Skeletal muscle cell (primary cell): ENCODE measurements at places on chromosomes 6 and 20.
A peak's percentile ranks its signal among the peaks of the same experiment; 100 is the strongest.

- no peak for DNase-seq
These were observed 89.6 kb upstream of the HMGCLL1 start for GRCh38 chr6:55668591-55668990.

- no peak for DNase-seq
These were observed 48.9 kb upstream of the NELFCD start for GRCh38 chr20:58932170-58932569.

GRCh38 chr6:3022765-3023662, 23.3 kb downstream of the NQO2 start:
- DNase-seq: no peak

DNA sequence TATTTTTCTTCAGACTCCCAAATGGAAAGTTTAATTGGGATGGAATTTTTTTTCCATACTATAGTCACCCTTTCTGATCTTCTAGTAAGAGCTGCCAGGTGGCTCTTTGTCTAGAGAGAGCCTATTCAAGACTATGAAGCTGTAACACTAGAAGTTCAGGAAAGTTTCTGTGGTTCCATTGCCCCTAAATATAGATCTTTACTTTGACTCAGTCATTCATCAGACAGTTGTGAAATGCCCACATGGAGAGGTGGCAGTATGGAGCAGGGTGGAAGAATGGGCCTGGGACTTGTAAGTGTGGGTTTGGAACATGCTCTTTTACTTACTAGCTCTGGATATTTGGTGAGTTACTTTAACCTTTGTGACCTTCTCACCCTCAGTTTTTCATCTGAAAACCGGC, 87.8 kb downstream of the CTNNBL1 start:
- no peak for DNase-seq

DNA sequence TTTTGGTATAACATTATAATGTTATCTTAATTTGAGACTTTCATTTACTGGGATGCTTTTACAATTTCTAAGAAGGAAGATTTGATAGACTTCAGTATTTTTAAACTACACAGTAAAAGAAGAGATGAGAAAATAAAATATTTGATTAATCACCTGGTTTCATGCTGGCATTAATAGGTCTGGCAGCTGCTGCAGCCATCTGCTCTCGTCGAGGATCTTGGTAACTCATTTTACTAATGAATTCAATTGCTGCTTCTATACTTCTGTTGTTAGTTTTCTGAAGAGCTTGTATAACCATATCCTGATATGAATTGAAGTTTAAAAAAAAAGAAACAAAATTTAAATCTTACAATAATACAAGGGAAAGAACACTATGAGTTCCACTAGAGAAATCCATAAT, 23.0 kb downstream of the LATS1 start:
- no peak for DNase-seq

DNA sequence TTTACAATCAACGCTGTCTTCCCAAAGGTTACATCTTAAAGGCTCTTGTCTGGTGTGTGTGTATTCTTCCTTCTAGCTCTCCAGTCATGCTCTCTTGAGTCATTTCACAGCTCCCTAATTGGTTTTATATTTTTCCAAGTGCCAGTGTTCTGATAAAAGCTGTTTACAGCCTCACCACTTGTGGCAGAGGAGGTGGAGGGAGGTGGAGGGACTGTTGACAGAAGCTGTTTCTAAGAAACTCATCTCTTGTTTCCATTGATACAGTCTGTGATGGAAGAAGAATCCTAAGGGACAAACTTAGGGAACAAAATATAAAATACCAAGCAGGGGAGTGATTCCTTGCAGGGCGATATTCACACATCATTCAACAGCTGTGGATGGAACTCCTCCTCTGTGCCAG, 64.0 kb downstream of the QRSL1 start:
- DNase-seq: no peak

- no peak for DNase-seq
These were observed 579.0 kb upstream of the FLRT3 start for GRCh38 chr20:14916360-14916920.

- DNase-seq: peak; percentile 54
These were observed 57.6 kb upstream of the HMGCLL1 start for GRCh38 chr6:55636406-55637102.

DNA sequence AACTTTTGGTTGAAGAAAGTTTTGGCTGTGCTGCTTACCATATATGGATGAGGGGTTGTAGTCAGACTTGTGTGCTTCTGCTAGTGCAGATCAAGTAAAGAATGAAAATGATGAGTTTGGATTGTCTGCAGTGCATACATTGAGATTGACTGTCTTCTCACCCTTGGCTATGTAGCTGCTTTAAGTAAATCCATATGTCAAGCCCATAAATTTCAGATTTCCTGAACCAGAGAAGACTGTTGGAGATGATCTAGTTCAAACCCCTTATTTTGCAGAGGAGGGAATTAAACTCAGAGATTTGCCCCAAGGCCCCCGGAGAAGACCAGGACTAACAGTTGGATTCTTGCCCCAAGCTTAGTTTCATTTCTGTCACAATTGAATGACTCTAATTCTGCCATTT, 67.2 kb downstream of the PKIB start:
- no peak for DNase-seq

DNA sequence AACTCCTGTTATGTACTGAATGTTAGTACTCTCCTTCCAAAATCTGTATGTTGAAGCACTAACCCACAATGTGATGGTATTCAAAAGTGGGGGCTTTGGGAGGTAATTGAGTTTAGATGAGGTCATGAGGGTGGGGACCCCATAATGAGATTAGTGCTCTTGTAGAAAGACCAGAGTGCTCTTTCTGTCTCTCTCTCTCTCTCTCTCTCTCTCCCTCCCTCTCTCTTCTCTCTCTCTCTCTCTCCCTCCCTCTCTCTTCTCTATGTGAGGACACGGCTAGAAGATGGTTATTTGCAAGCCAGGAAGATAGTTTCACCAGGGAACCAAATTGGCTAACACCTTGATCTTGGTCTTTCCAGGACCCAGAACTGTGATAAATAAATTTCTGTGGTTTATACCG, 107.4 kb downstream of the TBX18 start:
- no peak for DNase-seq

DNA sequence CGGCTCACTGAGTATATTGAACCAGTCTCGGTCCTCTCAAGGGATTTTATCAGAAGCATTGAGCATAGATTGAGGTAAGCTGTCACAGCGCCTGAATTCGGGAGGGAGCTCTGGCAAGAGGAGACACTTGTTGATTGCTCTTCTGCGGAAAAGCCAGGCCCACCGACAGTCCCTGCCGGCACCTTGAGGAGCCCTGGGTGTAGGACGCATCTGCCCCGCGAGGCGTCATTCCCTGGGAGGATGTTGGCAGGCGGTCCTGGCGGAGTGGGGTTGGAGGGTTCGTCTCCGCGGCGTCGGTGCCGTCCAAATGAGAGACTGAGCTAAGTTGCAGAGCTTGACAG, 843 bp downstream of the FBXO9 start:
- DNase-seq: no peak

DNA sequence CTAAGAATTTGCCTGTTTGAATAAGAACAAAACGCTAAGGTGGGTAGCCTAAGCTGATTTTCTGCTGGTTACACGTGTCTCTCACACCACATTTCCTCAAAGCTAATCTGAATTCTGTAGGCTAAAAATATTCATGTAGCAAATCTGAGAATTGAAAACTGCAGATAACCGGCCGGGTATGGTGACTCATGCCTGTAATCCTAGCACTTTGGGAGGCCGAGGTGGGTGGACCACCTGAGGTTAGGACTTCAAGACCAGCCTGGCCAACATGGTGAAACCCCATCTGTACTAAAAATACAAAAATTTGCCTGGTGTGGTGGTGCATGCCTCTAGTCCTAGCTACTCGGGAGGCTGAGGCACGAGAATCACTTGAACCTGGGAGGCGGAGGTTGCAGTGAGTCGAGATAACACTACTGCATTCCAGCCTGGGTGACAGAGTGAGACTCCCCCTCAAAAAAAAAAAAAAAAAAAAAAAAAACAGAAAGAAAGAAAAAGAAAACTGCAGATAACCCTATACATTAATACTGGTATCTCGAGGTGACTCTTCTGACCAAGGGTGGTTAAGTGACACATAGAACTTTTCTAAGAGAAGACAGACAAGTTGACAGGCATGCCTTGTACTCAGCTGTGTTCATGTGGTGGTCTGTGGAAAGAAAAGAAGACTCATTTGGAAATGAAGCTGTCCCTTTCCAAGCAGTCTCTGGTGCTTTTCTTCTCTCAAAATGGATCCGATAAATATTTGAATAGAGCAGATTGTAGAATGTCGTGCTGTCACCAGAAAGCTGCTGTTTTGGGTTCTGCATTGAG, 24.7 kb upstream of the ASXL1 start:
- DNase-seq: no peak

DNA sequence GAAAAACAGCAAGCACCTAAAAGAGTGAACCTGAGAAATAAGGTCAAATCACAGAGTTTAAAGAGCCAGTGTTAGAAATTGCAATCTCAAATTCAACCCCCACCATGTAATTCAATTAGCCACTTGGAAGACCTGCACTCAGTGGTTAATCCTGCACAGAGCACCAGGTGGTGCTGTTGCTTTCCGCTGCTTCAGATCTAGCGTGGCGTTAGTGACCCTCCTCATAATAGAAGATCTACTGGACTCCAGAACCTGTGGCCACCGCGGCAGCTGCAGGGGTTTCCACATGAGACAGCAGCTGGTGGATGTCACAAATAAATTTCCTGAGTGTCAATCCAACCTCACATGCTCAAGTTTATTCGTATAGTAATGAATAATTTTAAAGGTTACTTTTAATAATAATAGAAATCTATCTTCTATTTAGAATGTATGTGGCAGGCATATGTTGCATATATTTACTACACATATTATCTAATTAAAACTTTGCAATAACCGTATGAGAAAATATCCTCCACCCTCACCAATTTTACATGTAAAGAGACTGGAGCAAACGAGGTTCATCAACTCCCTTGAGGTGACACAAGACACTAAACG, 84.4 kb downstream of the SYNE1 start:
- peak; percentile 36 for DNase-seq

DNA sequence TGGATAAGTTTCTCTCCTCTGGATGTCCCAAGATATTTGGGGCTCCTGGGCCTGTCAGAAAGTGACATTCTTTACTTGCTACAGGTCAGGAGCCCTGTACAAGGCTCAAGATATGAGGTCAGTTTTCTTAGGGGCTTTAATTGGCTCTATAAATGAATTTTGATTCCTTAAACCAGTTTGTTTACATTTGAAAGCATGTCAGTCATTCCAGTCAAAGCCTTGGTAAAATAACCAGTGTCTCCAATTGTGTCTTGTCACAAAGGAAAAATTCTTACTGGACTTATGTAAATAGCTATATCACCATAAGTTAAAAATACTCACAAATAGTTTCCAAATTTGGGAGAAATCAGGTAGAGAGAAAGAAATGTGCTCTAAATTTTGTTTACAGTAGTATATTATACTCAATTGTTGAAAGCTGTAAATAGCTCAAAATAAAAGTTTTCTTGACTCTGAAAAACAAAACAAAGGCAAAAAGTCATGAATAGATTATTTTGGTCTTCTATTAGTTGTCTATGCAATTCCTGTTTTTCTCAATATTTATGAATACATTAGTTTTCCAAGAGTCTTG, 22.9 kb downstream of the RNF182 start:
- no peak for DNase-seq

DNA sequence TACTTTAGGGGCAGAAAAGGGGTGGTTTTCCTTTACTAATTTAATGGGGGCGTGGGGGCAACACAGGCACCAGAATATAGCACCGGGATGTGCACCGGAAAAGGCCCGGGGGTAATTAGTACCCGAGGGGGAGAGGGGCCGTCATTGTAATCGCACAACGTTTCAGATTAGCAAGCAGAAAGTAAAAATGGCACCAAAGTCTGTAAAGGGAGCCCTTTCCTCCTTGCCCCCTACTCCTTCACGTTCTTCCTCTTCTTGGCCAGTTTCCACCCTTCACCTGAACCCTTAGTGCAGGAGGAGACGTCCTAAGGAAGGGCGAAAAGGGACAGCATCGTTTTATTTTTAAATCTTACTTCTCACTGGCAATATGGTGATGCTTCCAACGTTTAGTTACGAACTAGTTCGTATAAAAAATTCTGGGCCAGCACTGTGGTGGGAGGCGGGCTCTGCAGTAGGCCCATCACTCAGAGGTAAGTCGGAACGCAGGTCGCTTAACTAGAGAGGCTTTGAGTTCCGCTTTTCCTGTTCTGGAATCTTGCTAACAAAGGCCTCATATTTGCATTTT, 742 bp upstream of the CEP85L start:
- DNase-seq: no peak

GRCh38 chr6:143884216-143884900, 20.1 kb downstream of the ZC2HC1B start:
- DNase-seq: peak; percentile 1

DNA sequence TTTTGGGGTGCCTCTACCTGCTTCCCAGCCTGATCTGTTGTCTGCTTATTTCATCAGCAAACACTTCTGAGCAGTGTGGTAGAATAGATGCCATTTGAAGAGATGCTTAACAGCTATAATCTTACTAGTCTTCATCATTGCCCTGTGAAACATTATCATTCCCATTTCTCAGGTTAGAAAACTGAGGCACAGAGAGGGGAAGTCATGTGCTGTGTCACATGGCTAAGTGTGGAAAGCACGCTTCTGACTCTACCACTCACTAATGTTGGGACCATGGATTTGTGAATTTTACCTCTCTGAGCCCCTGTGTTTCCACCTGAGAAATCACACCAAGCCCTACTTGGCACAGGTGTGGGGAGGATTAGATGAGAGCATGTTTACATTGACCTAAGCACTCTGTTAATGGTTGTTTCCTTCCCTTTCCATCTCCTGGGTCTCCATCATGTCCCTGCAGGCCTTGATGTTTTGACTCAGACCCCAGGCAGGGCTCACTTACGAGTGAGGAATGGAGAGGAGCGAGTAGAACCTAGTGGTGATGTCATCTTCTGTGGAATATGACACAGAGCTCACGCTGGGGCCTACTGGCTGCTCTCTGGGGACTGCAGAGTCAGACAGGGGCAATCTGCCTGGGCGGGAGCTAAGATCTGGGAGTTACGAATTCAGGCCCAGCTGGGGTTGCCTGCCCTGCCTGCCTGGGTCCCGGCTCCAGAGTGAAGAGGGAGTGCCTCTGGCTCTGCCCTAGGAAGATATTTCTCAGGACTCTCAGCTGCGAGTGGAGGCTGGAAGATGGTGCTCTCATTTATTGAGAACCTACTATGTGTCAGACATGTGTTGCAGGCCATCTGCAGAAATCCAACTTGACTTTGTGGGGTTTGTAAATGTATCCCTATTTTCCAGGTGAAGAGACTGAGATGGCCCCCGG, 64.3 kb downstream of the CDH22 start:
- DNase-seq: no peak

- no peak for DNase-seq
These were observed at the start of gene HLA-DRA for GRCh38 chr6:32439602-32440214. TSS of gene HLA-DRA (plus strand) at chr6:32439887. CDS start at chr6:32439951, 64 bp downstream.

GRCh38 chr6:56101141-56101553, 146.2 kb downstream of the COL21A1 start:
- peak; percentile 96 for DNase-seq
